ENCODE measurements at places on chromosomes 1 and 21.

GRCh38 chr1:2789164-2789985 lies 12.1 kb downstream of the TTC34 start:
- no peak for DNase-seq

DNA sequence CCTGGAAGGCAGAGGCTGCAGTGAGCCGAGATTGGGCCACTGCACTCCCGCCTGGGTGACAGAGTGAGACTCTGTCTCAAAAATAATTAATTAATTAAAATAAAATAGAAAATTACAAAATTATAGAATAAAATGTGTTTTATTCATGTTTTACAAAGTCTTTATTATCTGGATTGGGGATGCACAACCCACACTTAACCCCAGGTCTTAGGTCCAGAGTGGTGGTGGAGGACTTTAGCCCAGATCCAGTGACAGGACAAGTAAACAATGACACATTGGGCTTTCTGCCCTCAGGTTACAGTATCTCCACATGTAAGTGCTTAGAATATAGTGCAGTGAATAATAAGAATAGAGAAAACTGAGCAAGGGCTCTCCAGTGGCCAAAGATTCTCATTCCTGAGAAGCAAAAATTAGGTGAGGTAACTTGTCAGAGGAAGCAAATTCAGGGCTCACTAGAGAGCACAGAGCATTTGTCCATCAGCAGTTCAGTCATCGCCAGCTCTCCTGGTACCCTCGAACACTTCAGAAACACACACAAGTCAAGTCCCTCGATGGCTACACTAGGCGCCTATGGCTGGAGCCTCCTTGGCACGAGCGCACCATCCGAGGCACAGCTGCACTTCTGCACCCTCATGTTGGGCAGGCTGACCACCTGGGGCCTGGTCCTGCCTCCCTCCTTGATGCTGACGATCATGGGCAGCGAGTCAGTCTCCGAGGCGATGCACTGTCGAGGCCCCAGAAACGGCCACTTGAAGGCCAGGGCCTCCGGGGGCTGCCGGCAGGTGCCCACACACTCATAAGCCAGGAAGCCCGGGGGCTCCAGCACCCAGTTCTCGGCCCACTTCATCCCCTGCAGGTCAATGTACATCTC lies 2.6 kb downstream of the LEFTY1 start:
- no peak for DNase-seq

DNA sequence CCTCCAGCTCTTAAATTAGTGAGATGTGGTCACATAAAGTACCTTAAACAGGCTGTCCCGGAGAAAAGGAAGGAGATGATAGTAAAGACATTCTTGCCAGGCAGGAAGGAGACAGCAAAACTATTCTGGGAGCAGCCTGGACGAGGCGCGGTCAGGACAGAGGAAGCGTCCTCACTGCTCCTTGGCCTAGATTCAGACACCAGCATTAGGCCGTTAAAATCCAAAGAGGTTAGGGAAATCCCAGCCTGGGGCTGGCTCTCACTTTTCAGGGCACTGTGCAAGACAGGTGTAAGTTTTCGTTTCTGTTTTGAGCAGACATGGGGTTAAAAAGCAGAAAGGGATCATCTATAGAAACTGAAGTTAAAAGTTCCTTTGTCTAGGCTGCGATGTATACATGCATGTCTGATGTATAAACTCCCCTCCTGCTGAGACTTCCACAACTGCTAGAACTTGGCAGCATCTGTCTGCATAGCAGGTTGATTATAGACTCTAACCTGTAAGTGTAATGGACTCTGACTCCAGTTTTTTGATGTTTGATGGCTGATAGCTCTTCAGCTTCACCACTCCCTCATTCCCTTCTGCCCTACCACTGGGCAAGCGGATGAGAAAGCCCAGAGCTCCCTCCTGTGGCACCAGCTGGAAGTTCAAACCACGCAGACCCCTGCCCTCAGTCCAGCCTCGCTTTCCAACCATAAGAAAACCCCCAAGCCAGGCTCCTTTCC lies 21.5 kb downstream of the STPG1 start:
- DNase-seq: no peak

- no peak for DNase-seq
These were observed 429 bp downstream of the FCGR2A start for GRCh38 chr1:161505686-161506085.

- no peak for DNase-seq
These were observed 64.6 kb upstream of the SPAG17 start for GRCh38 chr1:118249641-118250040.

GRCh38 chr1:156922986-156923669 lies 2.7 kb downstream of the LRRC71 start:
- no peak for DNase-seq

GRCh38 chr1:187903223-187903622 lies 1074.5 kb downstream of the PLA2G4A start:
- DNase-seq: no peak

GRCh38 chr21:31837618-31838390 lies 35.0 kb upstream of the HUNK start:
- no peak for DNase-seq

DNA sequence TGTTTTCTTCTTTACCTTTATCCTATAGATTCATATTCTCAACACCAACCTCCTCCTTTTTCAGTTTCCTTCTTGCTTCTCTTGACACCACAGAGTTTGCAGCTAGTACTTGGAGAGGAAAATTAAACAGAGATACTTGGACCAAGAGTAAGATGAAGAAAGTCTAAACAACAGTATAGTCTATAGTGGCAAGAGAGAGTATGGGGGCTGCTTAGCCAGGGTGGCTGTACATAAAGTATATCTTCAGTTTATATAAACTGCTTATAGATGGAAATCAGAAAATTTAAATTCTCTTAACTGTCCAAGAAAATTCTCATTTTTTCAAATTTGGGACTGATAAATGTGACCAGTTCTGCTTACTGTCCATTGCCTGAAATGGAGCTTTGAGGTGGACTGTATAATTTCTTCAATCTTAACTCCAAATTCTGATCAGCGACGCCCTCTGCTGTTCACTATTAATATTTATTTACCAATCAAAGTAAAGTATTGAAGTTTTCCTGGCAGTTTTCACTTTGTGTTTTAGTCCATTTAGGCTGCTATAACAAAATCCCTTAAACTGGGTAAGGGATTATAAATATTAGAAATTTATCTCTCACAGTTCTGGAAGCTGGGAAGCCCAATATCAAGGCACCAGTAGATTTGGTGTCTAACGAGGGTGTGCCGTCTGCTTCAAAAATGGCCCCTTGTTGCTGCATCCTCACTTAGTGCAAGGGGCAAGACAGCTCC lies 14.8 kb upstream of the METTL18 start:
- DNase-seq: peak; percentile 25

DNA sequence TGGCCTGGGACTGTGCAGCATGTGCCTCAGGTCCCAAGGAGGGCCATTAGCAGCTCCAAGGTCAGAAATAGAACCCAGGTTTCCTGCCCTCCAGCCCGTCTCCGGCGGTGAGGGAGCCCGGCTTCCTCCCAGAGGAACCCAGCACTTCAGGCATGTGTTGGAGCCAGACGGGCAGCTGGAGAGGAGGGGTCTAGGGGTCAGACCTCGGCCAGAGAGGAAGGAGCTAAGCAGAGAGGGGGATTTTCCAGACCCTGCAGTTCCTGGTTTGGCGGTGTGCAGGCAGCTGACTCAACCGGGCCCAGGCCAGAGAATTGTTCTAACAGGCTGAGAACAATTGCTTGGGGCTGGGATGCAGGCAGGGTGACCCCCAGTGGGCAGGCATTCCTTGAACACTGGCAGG lies 37.1 kb downstream of the HSPG2 start:
- no peak for DNase-seq

- no peak for DNase-seq
These were observed 540.8 kb downstream of the BRINP3 start for GRCh38 chr1:189936861-189937260.

DNA sequence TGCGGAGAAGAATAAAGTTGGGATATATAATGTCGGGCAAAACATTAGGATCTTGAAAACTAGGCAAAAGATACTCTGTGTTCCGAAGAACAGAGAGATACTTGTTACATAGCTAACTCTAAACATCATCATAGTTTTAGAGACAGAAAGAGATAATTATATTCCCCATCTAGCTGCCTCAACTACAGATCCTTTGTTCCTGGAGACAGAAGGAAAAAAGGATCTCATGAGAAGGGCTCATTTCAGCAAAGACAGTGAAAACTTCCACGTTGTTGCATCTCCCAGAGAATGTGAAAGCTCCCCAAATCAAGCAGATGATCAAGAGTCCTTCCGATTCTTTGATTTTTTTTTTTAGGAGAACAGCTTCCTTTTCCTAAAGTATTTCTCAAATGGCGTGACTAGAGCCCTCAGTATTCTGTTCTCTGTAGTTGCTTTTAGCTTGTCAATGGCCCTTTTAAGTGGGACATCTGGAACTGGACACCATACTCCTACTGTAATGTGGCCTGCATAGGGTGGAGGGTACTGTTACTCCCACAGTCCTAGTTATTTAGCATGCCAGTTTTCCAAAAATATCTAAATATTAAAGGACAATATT lies 1048.2 kb downstream of the TTLL7 start:
- no peak for DNase-seq

GRCh38 chr1:64006276-64007051 lies 197.0 kb upstream of the UBE2U start:
- DNase-seq: no peak

GRCh38 chr1:199102239-199102638 lies 463.4 kb downstream of the PTPRC start:
- DNase-seq: no peak
